AG09309 (cell line): ENCODE measurements at places on chromosomes 7 and 10.

- DNase-seq = peak; percentile 79
Observed at GRCh38 chr10:110005719-110006118, 2.1 kb upstream of the ADD3 start.

GRCh38 chr7:79927116-79927515, 207.5 kb upstream of the GNAI1 start:
- DNase-seq = no peak

GRCh38 chr7:122515404-122515803, 183.5 kb downstream of the RNF133 start:
- no peak for DNase-seq

DNA sequence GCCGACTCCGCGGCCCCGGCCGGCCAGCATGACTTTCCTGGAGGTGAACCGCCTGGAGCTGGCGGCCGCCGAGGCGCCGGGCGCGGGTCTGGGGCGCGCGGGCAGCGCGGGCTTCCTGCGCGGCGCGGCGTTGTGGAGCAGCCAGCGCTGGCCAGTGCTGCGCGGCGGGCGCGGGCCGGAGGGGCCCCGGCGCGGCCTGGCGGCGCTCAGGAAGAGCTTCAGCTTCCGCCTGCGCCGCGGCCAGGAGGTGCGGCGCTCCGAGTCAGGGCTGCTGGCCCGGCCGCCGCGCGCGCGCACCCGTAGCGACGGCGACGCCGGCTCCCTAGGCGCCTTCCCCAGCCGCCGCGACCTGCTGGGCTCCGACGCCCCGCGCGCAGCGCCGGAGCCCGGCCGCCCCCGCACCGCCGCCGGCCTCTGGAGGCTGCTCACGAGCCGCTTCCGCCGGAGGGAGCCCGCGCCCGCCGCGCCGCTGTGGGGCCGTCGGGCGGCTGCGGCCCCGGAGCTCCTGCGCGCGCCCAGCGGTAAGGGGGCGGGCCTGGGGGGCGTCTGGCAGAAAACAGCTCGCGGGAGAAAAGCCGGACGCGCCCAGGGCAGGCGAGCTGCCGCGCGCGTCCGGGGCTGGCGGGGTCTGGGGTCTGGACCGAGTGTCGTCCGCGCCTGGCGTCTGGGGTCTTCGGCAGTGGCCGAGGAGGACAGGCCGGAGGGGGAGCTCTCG, 29.0 kb downstream of the AGAP3 start:
- DNase-seq = no peak

DNA sequence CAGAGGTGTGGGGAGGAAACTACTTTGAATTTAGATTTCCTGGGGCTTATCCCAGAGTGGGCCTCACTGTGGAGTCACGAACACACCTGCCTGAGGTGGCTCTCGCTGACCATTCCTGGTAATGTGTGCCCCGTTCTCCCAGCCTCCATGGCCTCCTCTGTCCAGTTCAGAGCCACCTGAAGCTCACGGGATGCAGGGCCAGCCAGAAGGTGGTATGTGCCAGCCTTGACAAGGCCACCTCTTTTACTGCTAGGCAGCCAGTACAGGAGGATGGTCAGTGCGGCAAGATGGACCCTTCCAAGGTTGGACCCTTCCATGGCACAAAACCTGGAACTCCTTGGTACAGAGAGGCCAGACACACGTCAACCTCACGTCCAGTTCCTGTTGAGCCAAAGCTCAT, 210.3 kb downstream of the DNAJB6 start:
- no peak for DNase-seq

- no peak for DNase-seq
Observed at GRCh38 chr7:92332782-92333181, 87.0 kb downstream of the ANKIB1 start.

GRCh38 chr10:96369890-96370583, 11.2 kb upstream of the OPALIN start:
- no peak for DNase-seq

DNA sequence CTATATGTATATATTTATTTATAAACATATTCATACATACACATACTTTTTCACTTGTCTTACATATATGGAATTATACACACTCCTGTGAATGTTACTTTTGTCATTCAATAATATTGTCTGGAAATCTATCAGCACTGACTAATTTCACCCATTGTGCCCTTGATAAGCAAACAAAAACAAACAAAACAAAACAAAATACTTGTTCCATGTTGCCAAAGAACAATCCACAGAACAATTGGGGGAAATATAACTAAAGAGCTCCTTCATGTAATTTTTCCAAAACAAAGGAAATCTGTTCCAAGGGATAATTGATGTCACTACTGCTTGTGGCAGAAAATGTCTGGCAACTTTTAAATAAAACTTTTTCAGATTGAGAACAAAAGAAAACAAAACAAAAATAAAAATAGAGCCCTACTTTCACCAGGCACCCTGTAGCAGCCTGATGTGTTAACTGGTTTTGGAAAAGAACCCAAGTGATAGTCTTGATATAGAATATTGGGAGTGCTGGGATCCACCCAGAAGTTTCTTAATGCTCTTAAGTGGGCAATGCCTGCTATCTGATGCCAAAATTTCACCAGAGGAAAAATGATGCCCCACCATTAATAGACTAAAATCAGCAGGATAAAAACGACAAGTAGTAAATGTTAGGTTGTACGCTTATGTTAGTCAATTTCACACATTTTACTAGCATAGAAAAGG, 34.0 kb upstream of the CCDC7 start:
- no peak for DNase-seq

GRCh38 chr10:110279407-110279986, 25.2 kb downstream of the SMNDC1 start:
- DNase-seq = peak; percentile 14

DNA sequence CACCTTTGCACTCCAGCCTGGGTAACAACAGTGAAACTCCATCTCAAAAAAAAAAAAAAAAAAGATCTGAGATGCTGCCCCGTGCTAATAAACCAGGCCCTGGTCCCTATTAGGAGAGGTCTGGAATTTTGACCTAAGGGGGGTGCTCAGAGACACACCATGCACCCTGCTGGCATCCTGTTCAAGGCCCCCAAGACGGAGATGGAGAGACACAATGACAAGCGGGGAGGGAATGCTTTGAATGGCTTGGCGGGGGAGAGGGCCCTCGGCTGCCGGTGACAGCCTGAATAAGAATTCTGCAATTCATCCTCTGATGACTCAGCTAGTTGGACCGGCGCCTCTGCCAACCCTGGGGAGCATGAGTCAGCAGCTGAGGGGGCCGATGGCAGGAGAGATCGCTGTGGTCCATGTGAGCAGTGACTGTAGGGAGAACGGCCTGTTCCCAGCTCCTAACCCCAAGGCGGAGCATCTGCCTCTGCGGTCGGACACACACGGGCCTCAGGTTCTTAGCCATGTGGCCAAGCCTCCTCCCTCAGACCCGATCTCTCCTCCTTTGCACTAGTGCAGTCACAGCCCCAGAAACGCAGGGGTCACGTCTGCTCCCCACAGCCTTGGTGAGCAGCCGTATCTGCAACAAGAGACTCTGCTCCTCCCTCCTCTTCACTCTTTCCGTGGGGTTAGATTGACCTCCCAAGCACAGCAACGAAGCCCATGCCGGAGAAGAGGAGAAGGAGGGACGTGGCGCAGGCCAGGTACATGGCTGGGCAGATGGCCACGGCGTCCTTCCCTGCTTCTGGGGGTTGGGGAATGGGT, 14.9 kb downstream of the TRIM56 start:
- peak; percentile 96 for DNase-seq

GRCh38 chr10:26437637-26438461, at the start of gene APBB1IP:
TSS of gene APBB1IP (plus strand) at chr10:26438341. CDS start at chr10:26492327, 53,986 bp downstream.
- peak; percentile 53 for DNase-seq

DNA sequence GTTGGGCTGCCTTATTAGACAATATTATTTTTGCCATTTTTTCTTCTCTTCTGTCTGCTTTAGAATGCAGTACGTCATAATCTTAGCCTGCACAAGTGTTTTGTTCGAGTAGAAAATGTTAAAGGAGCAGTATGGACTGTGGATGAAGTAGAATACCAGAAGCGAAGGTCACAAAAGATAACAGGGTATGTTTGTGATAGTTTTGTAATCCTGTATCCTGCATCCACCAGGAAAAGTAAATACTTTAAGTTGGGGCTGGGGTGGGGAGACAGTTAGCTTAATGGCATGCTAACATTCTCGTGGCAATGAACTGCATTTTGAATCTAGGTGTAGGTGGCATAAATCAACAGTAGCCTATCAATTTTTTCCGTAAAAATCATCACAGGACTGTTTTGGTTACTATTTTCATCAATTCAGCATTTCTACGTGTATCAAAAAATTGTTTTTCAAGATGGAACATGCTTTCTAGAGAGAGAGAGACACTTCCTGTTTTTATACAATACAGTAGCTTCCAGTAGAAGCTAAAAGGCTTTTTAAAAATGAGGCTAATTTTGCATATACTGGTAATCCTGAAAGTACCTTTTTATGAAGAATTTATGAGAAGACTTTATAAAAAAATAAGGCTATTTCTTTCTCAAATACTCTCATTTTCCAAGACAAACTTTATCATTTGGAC, 247.5 kb downstream of the FOXP2 start:
- DNase-seq = no peak

GRCh38 chr7:7596176-7596575, 29.5 kb downstream of the MIOS start:
- no peak for DNase-seq

DNA sequence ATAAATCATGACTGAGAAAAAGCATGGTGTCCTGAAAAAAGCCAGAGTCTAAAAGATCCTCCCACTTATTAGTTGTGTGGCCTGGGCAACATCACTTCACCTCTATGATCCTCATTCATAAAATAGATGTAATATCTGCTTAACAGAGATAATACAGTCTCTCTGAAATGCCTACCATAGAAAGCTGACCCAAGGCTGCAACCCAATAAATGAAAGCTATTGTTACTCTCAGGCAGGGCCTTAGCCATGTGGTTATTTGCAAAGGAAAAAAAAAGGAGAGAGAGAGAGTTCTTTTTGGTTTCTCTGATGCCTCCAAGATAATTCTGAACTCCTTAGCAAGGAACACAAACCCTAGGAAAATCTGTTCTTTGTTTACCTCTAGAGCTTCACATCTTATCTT, 7.9 kb downstream of the FAM13C start:
- no peak for DNase-seq

DNA sequence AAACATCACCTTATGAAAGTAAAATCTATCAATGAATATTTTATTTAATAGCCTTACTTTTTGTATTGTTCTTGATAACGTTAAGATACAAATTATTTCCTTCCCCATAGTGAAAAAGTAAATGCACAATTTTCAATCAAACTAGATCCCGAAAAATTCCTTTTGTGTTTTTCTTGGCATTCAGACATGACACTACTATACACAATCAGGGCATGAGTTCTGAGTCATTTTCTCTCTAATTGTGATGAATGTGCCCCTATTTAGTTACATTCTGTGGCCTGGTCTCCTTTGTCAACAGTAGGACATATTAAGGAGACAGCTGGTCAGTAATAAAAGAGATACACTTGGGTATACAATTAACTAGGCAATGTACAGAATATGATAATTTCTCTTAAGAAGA, 19.8 kb downstream of the COL1A2 start:
- no peak for DNase-seq

- no peak for DNase-seq
Observed at GRCh38 chr10:88442716-88443115, 140.4 kb downstream of the RNLS start.

DNA sequence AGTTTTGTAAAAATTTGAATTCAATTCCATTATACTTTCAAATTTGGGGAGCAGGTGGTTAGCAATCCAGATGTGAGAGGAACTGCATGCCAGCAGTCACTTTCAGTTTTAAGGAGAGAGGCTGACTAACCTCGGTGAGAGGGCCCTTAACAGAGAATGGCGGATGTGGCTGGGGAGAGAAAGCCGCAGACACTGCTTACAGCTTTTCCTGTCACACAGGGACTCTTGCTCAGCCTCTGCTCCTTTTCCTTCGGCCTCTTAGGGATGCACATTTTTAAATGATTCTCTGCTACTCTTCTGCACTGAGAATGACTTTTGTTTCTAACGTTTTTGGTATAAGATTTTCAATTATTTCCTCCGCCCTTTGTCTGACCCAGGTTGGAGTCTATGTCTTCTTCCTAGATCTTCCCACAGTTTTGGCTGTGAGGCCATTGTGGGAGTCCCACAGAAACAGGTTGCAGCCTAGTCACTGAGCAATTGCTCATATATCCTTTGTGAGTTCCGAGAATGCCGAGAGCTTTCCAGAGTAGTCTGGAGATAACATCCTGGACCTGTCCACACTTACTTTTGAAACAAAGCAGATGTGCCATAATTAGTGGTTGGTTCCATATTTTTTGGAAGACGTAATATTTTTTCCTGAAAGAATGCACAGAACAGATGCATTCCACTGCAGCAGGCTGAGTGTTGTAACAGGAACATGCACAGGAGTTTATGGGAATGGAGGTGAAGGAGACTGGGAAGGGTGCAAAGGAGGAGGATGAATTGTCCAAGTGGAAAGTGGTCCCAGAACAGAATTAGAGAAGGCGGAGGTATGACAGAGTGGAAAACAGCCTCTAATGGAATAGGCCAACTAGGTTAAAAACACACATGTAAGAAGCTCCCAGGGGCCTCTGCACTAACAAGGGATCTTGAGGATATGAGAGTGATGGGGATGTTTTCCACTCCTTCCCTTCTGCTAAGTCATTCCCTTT, 168.0 kb upstream of the ZNF32 start:
- DNase-seq = peak; percentile 89

- no peak for DNase-seq
Observed at GRCh38 chr7:28687537-28687936, 270.6 kb downstream of the TRIL start.

DNA sequence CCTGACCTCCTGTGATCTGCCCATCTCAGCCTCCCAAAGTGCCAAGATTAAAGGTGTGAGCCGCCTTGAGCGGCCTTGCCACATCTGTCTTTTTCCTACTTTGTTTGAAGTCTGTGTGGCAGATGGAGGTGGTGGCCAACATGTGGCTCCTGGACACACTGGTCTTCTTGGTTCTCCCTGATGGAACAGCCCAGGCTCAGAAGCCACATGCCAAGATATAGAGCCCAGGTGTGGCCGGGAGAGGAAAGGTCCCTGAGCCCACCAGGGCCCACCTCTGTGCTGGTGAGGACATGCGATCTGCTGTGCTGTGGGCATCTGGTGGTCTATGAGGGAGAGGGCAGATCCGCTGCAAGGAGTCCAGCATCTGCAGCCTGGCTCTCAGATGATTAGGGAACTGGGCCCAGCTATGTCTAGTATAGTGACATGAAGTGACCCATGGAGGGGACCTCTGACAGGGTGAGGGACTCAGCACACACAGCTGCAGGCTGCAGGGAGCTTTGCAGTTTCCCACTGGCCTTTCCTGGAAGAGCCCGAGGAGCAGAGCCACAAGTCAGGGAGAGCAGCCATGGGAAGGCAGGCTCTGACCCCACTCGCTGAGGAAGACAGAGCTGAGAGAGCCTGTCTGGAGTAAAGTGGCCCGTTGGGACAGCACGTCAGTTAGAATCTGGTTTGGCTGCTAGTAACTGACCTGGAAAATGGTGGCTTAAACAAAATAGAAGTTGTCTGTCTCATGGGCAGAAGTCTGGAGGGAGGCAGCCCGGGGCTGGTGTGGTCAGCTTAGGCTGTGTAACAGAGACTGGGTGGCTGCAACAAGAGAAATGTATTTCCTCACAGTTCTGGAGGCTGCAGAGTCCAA, 25.9 kb downstream of the ADCY1 start:
- no peak for DNase-seq

GRCh38 chr10:55668326-55668922, 692.6 kb downstream of the ZWINT start:
- DNase-seq = no peak
